ENCODE measurements at places on chromosomes 6 and 20.

GRCh38 chr20:21640556-21640955 lies 64.9 kb upstream of the PAX1 start:
- no peak for DNase-seq

DNA sequence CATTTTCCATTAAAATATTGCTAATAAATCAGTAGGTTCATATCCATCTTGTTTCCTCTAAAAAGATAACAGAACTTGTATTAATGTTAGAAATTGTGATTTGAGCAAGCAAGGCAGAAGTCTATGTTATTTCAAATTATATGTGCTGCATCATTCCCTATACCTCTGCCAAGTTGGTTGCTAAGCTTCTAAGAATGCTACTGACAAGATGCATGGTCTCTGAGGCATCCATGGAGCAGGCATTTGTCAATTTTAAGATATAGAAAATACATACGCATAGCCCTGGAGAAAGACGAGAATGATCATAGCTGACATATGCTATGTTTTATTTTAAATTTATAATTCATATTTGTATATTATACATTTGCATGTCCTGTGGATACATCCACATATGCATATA lies 168.3 kb upstream of the THEMIS start:
- no peak for DNase-seq

- DNase-seq: peak; percentile 76
These were observed at the start of gene ZNF184 for GRCh38 chr6:27472617-27473400. Gene ZNF184, minus strand, starts transcription at chr6:27473105. Its CDS starts 811 bp downstream, at chr6:27472294.

DNA sequence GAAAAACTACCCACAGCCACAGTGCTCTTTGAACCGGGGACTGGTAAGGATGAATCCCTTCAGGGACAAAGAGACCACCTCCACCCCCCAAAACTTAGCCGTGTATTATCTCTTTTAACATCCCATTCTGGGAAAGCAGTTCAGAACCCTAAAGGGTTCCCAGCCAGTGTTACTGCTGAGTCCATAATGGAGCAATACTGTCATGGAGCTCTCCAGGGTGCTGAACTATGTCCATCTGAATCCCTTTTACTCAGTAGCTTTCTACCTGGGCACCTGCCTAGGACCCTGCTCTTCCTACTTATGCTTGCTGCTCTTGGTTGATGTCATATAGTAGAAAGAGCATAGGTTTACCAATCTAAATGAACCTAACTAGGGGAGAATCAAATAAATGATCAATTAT lies 22.3 kb upstream of the SAYSD1 start:
- DNase-seq: peak; percentile 71

DNA sequence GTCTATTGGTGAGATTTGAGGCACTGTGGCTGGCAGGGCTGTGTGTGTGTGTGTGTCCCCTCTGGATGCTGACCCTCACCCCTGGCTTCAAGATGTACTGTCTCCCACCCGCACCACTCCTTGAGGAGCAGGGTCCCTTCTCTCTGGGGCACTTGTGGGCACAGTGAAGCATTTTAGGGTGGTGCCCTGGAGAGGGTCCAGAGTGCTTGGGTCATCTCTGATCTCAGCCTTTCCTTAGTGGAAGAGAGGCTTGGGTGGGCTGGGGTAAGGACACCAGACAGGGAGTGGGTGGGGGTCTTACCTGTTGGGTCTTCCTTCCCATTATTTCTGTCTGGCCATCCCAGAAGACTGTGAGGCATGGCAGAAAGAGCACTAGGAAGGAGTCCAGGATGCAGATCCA lies 66.1 kb downstream of the EFCAB8 start:
- DNase-seq: no peak

DNA sequence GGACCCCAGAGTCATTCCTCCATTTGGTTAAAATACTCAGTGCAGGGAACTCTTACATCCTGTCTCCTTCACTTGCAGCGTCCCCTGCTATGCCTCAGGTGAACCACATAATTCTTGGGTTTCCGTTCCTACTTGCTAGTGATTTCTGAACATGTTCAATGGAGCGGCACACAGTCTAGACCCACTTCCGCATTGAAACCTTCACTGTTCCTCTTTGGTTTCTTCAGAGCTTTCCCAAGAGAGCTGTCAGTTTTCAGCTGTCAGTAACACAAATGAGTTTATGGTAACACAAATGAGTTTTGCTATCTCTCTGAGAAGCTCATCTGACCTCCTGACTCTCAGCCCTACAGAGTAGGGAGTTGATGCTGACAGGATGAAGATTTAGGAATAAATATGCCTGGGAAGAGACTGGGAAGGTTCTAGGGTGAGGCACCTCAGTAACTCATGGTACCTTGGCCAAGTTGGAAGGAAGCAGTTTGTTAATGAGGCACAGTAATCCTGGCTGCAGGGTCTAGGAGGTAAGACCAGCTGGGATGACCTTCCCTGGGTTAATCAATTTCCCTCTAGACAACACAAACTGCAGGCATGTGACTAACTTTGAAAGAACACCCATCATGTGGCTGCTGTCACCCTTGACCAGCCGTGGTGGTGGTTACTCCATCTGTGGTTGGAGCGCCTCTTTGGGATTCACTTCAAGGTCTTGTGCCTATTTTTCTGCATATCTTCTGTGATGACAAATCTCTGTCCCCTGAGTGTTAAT lies 5.4 kb downstream of the SYS1 start:
- peak; percentile 32 for DNase-seq

DNA sequence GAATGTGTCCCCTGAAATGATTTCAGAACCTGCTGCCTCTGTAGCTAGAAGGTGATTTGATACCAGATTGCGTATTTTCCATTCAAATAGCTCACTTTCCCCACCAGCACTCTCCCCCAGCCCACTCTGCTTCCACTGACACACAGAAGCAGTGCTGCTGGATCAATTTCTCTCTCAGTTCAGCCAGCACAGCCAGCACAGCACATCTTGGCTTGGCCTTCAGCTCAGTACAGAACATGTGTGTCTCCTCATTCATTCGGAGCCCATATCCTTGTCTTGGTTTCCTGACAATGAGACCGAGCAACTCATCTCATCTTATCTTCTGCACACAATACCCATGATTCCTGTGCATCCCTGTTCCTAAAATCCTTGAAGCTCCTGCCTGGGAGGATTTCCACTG lies 33.8 kb upstream of the CD83 start:
- DNase-seq: no peak

- DNase-seq: no peak
These were observed 131.3 kb upstream of the B3GAT2 start for GRCh38 chr6:71088166-71088565.

DNA sequence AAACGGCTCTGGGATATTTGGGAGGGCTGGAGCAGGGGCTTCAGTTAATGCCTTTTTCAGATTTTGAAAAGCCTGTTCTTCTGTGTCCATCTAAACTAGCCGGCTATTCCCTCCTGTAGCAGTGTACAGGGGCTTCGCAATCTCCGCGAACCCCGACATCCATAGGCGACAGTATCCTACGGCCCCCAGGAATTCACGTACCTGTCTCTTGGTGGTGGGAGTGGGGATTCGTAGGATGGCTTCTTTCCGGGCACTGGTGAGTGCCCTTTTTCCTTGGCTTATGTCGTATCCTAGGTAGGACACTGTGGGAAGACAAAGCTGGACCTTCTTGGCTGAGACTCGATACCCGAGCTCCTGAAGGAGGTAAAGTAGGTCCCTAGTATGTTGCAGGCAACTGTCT lies 153.1 kb downstream of the TRIM27 start:
- no peak for DNase-seq

DNA sequence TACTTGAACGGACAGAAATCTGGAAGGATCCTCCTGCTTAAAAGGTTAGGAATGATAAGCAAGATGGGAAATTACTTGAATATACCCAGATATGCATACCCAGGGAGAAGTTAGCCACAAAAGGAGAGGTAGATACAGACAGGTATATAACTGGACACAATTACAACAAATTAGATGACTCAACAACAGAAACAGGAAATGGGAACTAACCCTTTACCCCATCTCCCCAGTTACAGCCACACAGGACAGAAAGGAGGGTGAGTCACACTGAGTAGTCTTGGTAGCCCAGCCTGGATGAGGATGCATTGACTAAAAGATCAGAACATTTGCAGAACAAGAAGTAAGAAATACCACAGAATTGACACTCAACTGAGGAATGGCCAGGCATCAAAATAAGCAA lies 61.2 kb downstream of the C6orf52 start:
- DNase-seq: no peak

DNA sequence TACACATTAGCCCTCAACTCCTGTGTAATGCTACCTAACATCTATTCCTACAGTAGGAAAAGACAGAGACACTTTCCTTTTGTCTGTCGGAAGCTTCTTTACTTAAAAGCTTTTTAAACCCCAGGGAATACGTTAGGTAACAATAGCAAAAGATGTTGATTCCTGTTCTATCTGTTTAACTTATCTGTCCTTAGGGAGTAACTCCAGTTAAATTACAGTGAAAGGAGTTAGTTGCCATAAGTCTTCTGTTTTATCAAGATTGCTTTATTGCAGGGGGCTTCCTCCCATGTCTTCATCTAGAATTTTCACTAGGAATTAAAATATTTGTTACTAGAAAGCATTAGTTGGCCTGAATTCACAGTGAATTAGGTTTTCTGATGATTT lies 26.2 kb downstream of the TOP1 start:
- no peak for DNase-seq

GRCh38 chr6:37643851-37644672 lies 53.6 kb downstream of the MDGA1 start:
- DNase-seq: no peak

- no peak for DNase-seq
These were observed 75.1 kb downstream of the TBC1D7 start for GRCh38 chr6:13253272-13253671.

- no peak for DNase-seq
These were observed 421.1 kb downstream of the BCKDHB start for GRCh38 chr6:80527552-80528052.

- DNase-seq: no peak
These were observed 136.1 kb downstream of the ANKRD60 start for GRCh38 chr20:58092353-58092752.

DNA sequence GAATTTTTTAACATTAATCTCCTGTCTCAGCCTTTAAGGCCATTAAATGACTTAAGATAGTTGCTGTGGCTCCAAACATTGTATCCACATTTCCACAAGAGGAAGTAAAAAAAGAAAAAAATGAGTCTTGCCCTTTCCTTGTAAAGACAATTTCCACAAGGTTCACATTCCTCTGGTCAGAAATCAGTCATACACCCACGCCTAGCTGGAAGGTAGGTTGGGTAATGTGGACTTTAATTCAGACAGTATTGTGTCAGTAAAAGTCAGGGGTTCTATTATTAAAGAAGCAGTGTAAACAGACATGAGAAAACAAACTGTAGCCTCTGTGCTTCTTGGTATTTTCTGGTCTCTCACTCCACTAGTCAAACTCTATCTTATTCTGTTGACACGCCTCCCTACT lies 682.0 kb downstream of the GRIK2 start:
- DNase-seq: no peak

- no peak for DNase-seq
These were observed 27.6 kb downstream of the VTA1 start for GRCh38 chr6:142174703-142175102.

- DNase-seq: peak; percentile 72
These were observed 240.9 kb downstream of the PHACTR1 start for GRCh38 chr6:12957321-12958051.

Data from hematopoietic multipotent progenitor cell (in vitro differentiated cells).